Activated T-cell treated with anti-CD3 and anti-CD28 coated beads, Interleukin-2, amount 50 U/mL, for 72 hours (primary cell): ENCODE measurements at places on chromosomes 1 and 21. TPM values are rescaled to one million over a fixed set of nuclear protein-coding genes. Genes with fewer than 3 reads are reported as not detected.

PFKFB2 gene
- total RNA-seq = 6.9 TPM

GRCh38 chr1:62912028-62912638 lies 128.2 kb downstream of the ATG4C start:
- DNase-seq = no peak
- peaks cover 10% of the 10 kb centered on the region for H3K4me1 ChIP-seq
- no peaks in the 10 kb centered on the region for H3K36me3 ChIP-seq
- no peaks in the 10 kb centered on the region for H3K27me3 ChIP-seq
- H3K4me3 ChIP-seq = no peak overlapping the region
- no peak overlapping the region for H3K27ac ChIP-seq

IFI44L gene
- 62.5 TPM for total RNA-seq

GSTM5 gene
- 0.81 TPM for total RNA-seq

GRCh38 chr1:247475793-247476192 lies 17.9 kb upstream of the OR2B11 start:
- H3K27me3 ChIP-seq = no peaks in the 10 kb centered on the region
- DNase-seq = no peak
- no peak overlapping the region for H3K27ac ChIP-seq
- H3K4me1 ChIP-seq = no peaks in the 10 kb centered on the region
- no peak overlapping the region for H3K4me3 ChIP-seq

GRCh38 chr1:73947009-73947408 lies 251.0 kb downstream of the LRRIQ3 start:
- no peak overlapping the region for H3K4me3 ChIP-seq
- no peak for DNase-seq
- H3K4me1 ChIP-seq = no peaks in the 10 kb centered on the region
- H3K27ac ChIP-seq = no peak overlapping the region
- no peaks in the 10 kb centered on the region for H3K36me3 ChIP-seq

GRCh38 chr1:116024626-116025025 lies 48.3 kb downstream of the SLC22A15 start:
- no peak overlapping the region for H3K27ac ChIP-seq
- H3K27me3 ChIP-seq = no peaks in the 10 kb centered on the region
- no peak for DNase-seq
- no peaks in the 10 kb centered on the region for H3K36me3 ChIP-seq
- H3K4me1 ChIP-seq = no peaks in the 10 kb centered on the region

- H3K4me1 ChIP-seq = peaks cover 26% of the 10 kb centered on the region
- no peak for DNase-seq
- no peaks in the 10 kb centered on the region for H3K27me3 ChIP-seq
- H3K27ac ChIP-seq = peak overlapping the region; percentile 31
Measured at GRCh38 chr1:168422203-168422847, 121.5 kb downstream of the XCL2 start.

- H3K27me3 ChIP-seq = no peaks in the 10 kb centered on the region
- no peak for DNase-seq
- H3K4me3 ChIP-seq = no peak overlapping the region
- H3K36me3 ChIP-seq = no peaks in the 10 kb centered on the region
Measured at GRCh38 chr1:32715901-32716311, 13.3 kb upstream of the SYNC start.

DNA sequence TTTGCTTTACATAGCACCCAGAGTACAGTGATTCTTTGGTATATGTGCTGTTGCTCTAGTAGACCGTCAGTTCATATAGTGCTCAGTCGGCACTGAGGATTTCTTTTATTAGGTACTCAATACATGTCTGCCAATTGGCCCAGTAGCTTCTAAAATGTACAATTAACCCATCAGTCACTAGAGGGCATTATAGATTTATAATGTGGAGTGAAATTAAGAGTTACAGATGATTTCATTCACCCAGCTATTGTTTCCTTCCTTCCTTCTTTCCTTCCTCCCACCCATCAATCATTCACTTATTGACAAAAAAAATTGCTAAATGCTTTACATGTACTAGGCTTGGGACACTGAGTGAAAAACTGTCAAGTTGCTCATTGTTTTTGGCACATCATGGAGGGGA lies 263.6 kb upstream of the USP24 start:
- no peak for DNase-seq
- no peaks in the 10 kb centered on the region for H3K4me1 ChIP-seq
- H3K4me3 ChIP-seq = no peak overlapping the region
- peaks cover 33% of the 10 kb centered on the region for H3K27me3 ChIP-seq
- no peak overlapping the region for H3K27ac ChIP-seq

DNA sequence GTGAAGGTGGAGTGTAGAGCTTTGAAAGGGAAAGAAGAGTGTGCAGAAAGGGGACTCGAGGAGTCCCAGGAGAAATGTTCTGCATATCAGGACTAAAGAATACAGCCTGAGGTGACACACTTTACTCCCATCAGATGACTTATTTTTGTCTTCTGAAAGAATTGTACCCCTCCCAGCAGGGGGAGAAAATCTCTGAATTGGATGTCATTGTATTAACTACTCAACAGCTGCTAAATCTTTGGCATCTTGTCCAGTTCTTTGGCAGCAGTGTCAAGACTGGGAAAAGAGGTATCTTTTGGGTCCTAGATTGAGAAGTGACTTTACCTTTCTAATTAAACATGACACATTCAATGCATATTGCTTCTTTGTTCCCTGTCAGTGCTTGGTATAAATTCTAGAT lies 18.9 kb downstream of the UBE4B start:
- H3K27me3 ChIP-seq = no peaks in the 10 kb centered on the region
- DNase-seq = no peak
- H3K27ac ChIP-seq = no peak overlapping the region
- H3K4me1 ChIP-seq = peaks cover 12% of the 10 kb centered on the region
- H3K36me3 ChIP-seq = peaks cover 7% of the 10 kb centered on the region
